ENCODE measurements at places on chromosomes 2 and 18. TPM values are rescaled to one million over a fixed set of nuclear protein-coding genes. Genes with fewer than 3 reads are reported as not detected.
A peak's percentile ranks its signal among the peaks of the same experiment; 100 is the strongest.

DNA sequence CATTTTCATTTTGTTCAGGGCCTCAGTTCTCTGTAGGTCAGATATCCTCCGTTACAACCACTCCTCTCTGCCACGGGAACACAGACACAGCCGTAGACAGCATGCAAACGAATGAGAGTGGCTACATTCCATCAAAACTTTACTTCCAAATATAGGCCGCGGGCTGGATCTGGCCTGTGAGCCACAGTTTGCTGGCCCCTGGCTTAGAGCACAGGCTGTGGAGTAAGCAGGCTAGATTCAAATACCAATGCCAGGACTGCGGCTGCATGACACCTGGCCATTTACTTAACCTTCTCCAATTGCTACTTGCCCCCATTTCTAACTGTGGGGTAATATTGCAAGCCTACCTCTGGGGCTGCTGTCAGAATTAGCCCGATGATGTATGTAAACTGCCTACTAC, 325.8 kb upstream of the POU3F3 start:
- no peak for DNase-seq

- DNase-seq, result no peak
Observed at GRCh38 chr18:9758624-9759075, 50.5 kb downstream of the RAB31 start.

TBR1 gene
- not detected for total RNA-seq

DNA sequence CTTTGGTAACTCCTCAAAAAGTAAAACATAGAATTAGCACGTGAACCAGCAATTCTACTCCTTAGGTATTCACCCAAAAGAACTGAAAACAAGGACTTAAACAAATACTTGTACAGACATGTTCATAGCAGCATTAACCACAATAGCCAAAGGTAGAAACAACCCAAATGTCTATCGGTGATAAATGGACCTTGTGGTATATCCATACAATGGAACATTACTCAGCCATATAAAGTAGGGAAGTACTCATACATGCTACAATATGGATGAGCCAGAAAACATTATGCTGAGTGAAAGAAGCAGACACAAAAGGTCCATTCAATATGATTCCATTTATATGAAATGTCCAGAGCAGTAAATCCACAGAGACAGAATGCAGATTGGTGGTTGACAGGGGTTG, 182.8 kb downstream of the DNER start:
- DNase-seq, result no peak

GRCh38 chr2:209472112-209472832, 48.4 kb downstream of the MAP2 start:
- no peak for DNase-seq

KLHL41 gene
- not detected for total RNA-seq

CHMP3 gene
- total RNA-seq, result 68.4 TPM

- DNase-seq, result no peak
Observed at GRCh38 chr2:201735486-201735885, 37.0 kb upstream of the MPP4 start.

GRCh38 chr2:49715597-49715996, 561.3 kb upstream of the FSHR start:
- DNase-seq, result no peak

- no peak for DNase-seq
Observed at GRCh38 chr2:42169874-42170521, 845 bp downstream of the EML4 start.

DNA sequence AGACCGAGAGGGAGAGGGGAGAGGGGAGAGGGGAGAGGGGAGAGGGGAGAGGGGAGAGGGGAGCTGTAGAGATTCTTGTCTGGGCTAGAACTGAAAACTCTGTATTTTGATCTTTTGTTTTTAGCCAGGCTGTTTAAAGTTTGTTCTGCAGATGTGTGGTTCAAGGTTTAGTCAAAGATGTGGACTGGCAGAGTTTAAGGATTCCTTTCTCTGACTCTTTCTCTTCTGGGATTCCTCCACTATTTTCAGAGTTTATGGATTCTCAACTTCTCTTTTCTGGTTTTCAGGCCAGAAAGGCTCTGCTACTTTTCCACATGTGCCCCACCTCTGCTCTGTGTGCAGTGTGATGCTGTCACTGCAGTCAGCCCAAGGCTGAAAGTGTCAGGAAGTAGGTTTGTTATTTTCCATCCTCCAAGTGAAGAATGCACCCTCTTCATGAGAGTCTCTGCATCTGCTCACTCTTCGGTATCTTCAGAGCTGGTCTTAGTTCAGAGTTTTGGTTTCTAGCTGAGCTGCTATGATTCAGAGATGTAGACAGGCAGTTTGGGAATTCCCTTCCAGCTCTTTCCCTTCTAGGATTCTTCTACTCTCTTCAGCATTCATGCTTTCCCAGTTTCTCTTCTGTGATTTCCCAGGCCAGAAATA, 130.9 kb upstream of the SMAD7 start:
- no peak for DNase-seq

IL18R1 gene
- total RNA-seq, result not detected

DNA sequence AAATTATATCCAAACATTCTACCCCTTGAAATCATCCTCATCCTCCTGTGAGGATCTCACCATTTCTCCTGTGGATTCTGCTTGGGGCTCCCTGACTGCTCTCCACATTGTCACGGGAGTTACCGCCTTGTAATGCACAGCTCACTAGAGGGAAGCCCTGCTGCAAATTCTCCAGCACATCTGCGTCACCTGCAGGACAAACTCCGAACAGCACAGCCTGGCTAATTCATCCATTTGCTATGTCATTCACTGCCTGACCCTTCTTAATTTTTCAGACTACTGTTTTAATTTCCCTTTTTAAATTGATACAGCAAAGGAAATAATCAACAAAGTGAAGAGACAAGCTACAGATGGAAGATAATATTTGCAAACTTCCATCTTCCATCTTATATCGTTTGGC, 627.4 kb downstream of the FBXO15 start:
- DNase-seq, result no peak

OTOF gene
- total RNA-seq, result 0.47 TPM

DNA sequence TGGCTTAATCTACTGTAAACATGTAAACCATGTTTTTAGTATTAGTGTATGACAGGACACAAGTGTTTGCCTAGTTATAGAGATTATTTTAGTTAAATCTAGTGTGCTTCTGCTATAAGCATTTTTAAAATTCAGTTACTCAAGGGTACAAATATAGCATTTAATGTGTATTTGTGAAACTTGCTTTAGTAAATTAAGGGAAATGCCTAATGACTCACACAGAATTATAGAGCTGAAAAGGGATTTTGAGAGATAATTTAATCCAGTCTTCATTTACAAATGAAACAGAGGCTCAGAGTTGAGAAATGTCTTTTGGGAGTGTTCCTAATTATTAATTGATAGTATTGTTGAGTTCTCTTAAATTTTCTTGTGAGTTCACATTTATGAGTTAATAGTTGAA, 8.2 kb downstream of the ACTR3 start:
- DNase-seq, result no peak

DNA sequence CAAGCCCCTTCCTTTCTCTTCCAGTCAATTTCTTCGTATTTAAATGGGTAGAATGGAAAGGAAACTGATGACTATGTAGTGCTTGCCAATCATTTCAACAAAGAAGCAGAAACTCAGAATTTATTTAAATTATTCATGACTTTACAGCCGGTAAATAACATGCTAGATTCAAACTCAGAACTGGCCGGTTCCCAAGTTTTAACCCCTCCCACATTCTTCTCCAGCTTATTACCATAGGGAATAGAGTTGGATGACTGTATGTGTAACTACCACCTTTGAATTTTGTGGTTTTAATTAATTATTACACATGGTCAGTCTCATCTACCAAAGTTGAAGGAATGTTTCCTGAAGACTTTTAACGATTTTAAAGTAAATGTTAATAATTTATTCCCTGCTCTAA, 819.3 kb upstream of the LRATD1 start:
- no peak for DNase-seq

DNA sequence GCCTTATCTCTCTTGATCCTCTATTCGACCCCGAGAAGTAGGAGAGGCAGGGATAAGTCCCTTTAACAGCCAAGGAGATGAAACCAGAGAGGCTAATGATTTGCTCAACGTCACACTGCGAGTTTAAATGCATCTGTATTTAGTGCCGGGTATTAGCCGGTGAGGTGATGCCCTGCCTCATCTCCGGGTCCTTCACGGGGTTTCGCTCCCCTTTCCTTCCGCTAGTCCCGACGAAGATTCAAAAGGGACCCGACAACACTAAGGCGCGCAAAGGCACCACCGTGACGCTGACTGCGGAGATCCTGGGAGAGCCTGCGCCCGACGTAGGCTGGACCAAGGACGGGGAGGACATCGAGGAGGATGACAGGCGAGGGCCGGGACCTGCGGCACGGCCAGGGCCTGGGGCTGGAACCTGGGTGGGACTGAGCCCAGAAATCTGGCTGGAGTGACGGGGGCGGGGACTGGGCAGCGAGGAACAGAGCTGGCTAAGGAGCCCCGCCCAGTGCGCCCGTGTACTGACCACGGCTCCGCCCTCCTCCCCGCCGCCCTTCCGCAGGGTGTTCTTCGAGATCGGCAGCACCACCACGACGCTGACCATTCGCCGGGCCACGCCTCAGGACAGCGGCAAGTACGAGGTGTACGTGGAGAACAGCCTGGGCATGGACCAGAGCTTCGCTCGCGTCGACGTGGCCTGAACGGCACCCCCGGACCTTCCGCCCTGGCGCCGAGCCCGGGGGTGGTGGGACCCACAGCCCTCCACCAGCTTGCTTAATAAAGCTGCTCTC, 1.0 kb upstream of the GMPPA start:
- DNase-seq, result peak; percentile 77

SKOR2 gene
- total RNA-seq, result 6.7 TPM

DNA sequence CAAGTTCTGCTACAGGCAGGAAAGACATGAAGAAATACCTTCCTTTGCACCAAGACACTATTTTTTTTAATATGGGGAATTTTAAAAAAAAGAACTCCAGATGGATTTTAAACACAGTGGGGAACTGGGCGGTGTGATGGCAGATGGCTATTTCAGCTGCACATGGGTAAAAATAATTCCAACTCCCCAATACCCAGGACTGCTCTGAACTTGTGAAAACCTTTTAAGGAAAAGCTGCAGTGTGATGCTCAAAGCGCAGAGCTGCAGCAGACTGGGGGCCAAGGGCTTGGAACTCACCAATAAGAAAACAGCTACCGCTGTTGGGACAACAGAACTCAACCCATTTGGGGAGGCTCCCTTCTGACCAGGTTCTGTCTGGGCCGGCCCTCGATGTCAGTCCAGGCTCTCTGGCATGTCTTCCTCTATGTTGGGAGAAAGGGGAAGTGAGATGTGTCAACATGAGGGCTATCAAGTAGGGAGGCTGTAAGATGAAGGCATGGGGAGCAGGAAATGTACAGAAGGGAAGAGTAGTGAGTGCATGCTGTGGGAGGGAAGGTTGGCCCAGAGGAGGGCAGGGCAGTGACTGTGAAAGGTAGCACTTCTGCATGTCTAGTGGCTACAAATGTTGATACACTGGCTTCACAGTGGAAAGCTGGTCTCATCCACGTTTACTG, 64.0 kb upstream of the SLC14A2 start:
- DNase-seq, result no peak

TYW5 gene
- 8.5 TPM for total RNA-seq

DNA sequence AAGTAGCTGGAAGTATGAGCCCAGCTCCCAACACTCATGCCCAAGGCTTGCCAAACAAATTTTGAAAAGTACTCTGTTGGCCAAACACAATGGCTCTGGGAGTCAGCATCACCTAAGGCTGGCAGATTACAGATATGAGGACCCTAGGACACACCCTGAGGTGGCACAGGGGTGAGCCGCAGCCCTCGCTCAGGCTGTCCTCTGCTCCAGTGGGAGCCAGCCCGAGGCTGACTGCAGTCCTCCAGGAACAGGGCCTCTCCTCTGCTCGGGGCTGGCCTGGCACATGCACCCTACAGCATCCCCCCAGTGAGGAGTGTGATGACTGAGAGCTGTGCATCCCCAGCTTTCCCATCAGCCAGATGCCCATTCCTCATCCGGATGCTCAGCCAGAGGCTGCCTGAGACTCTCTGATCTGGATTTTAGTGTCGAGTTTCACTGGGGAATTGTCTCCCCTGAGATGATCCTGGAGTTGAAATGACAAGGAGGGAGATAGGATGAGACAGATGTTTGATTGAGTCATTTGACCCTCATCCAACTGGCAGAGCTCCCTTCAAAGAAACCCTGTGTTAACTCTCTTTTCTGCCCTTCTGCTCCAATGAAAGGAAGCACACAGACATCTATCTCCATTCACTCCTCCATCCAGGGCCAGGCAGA, 269.3 kb upstream of the NCKAP5 start:
- no peak for DNase-seq

DNA sequence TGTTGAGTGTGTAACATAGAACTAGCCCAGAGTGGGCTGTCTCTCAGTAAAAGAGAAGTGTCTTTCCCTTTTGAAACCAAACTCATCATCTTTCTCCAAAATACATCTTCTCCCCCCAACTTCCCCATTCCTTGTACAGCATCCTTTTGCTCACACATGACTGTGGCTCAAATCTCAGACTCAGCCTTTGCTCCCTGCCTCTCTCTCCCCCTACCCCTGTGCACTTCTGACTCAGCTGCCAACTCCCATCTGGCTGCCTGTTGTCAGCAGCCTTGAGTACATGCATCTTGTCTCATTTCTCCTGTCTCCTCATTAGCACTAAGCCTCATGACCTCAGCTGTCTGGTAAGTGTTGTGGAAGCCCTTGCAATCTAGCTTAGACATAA, 18.1 kb upstream of the MGAT4A start:
- no peak for DNase-seq

- DNase-seq, result peak; percentile 54
Observed at GRCh38 chr2:45067859-45068570, 58.8 kb upstream of the SIX2 start.

SRD5A2 gene
- total RNA-seq, result not detected

DNA sequence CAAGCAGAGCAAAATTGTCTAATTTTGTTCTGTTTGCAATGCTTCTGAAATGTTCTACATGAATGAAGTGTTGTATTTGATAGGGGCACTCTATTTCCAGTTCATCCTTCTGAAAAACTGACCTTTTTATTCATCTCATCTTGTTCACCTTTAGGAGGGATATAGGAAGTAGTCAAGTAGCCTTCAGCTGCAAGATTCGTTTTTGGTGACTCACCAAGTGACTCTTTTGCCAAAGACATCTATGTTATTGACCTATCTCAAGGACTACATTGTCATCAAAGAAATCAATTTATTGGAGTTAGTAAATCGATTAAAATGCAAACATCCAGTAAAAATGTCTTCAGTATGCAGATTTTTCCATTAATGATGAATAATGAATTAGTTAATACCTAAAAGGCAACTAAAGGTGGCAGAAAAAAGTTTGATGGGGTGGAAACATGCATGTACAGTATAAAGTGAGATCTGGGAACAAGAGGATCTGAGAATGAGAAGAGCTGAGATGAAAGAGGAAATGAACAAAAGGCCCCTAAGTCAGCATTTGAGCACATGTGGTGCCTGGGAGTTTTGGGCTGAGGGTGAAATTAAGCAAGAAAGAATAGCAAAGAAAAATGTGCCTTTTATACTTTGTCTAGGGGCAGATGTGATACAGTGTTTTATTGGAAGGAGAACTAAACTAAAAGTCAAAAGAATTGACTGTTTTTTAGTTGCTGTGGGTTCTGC, 255.1 kb upstream of the LINC00305 start:
- DNase-seq, result no peak

CCDC121 gene
- total RNA-seq, result 5.3 TPM

- DNase-seq, result no peak
Observed at GRCh38 chr2:164000176-164000575, 264.4 kb upstream of the FIGN start.

GRCh38 chr18:50944245-50944932, 23.5 kb upstream of the ELAC1 start:
- no peak for DNase-seq

Measured in glutamatergic neuron (in vitro differentiated cells).